Activated CD8-positive, alpha-beta T cell treated with anti-CD3 and anti-CD28 coated beads for 36 hours (primary cell): ENCODE measurements at places on chromosomes 3 and 15.

- DNase-seq = no peak
Observed at GRCh38 chr3:1191026-1191425, 98.2 kb downstream of the CNTN6 start.

DNA sequence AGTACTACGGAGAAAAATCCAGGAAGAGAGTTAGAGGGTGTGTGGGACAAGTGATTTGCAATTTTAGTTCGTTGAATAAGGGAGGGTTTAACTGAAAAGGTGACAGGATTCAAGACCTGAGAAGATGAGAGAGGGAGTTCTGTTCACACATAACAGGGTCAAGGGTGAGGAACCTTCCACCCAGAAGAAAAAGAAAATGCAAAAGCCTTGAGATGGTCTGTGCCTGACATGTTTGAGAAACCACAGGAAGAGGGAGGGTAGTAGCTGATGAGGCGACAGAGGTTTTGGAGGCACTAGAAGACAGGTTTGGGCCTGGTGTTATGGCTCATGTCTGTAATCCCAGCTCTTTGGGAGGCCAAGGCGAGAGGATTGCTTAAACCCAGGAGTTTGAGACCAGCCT is 591 bp upstream of the SLC25A20 start:
- DNase-seq = peak; percentile 35

DNA sequence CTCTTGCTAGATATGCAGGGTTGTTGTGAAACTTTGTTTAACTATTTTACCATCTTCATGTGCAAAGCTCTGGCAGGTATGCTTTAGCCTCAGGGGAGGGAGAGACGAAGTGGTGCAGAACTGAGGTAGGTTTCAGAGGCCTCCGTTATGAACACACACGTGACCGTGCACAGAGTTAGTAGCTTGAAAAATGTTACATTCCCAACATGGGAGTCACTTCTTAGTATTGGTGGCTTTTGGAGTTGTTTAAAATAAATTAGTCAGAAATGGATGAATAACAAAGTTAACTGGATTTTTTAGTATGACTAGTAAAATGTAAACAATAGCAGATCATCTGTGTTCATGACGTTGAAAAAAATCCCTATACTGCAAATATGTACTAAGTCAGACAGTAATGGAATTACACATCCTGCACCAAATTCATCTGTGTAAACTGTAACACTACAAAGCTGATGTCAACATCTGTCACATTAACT is 279.6 kb downstream of the KLF13 start:
- no peak for DNase-seq

- no peak for DNase-seq
Observed at GRCh38 chr3:160477750-160478149, 28.2 kb upstream of the TRIM59 start.

DNA sequence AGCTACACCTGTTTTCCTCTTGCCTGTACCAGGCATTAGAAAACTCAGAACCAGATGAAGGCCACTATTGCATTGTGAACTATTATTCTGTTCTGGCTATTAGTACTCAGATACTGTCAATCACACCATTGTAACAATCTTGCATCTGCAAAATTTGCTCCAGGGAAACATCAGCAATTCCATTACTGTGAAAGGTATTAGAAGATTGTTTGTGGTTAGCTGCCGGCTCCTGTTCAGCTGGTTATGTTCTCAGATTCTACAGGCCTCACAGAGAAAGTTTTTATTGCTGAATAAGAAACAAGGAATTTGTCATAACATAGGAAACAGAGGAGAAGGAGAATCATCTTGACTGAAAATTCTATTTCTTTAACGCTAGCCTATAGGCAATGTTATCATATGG is 179.9 kb downstream of the PLOD2 start:
- DNase-seq = no peak

- DNase-seq = no peak
Observed at GRCh38 chr3:133860519-133860918, 35.2 kb downstream of the RAB6B start.

DNA sequence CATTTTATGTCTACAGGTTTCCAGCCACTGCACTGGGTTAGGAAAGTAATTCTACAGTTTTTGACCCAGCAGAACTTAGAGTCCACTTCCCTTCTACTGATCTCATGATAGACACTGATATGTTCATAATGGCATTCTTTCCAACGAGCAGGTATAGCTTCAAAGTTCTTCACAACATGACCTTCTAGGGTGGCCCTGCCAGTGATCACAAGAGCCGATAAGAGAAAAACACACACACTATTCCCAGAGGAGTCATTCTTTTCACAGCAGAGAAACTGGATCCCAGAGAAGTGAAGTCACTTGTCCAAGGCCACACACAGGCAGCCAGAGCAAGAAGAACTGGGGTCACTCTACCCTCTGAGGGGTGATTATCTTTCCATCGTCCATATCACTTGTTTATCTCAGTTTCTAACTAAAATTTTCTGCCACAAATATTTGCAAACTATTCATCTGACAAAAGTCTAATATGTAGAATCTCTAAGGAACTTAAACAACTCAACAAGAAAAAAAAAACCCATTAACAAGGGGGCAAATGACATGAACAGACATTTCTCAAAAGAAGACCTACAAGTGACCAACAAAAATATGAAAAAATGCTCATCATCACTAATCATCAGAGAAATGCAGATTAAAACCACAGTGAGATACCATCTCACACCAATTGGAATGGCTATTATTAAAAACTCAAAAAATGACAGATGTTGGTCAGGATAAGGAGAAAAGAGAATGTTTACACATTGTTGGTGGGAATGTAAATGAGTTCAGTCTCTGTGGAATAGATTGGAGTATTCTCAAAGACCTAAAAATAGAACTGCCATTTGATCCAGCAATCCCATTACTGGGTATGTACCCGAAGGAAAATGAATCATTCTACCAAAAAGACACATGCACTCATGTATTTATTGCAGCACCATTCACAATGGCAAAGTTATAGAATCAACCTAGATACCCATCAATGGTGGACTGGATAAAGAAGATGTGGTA is 31.5 kb downstream of the SPTSSB start:
- DNase-seq = no peak
